HS-5 (cell line): ENCODE measurements at places on chromosomes 4 and X.

DNA sequence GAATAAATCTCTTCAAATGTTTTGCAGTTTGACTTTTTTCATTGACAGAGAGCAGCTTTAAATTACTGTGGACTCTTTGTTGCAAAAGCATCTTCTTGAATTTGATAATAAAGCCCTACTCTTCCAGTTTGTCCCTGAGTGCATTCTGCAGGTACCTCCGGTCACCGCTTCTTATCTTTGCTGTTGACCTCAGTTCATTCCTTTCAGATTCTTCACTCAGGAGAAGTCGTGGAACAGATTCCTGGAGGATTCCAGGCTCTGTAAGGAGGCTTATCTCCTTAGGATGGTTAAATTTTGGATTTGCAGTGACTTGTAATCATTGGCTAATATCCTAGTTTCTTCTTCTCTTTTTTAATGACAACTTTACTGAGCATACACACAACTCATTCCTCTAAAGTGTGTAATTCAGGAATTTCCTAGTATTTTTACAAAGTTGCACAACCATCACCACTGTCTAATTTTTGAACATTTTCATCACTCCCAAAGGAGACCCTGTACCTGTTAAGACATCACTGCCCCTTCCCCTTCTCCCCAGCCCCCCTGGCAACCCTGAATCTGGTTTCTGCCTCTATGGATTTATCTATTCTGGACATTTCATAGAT lies 22.0 kb downstream of the TBL1X start:
- DNase-seq, result no peak

DNA sequence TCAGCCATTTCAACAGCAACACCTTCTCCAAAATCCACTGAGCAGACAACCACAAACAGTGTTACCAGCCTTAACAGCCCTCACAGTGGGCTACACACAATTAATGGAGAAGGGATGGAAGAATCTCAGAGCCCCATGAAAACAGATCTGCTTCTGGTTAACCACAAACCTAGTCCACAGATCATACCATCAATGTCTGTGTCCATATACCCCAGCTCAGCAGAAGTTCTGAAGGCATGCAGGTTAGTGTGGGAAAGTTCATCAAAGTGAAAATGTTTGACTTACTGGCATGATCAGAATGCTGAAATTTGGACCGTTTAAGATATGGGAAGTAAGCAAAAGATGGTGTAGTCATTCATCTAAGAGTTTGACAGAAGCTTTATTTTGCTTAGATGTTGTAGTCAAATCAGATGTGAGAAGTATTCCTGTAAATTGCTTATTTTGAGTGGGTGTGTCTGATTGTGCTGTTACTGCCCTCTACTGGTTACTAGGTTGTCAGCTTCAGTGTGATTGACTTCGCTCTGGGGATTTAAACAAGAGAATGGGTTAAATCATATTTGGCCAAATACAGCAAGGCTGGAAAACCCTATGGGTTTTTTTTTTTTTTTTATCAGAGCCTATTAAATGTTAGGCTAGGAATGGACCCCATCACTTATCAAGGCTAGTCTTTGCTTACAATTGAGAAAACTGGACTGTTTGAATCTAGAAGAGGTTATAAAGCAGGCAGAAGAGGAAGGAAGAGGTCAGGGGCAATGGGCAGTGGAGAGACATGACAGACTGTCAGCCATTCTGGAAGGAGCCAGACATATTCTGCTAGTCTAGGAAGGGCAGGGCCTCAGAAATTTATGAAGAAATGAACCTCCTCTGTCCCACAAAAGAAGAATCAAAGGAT lies 130.3 kb downstream of the DIPK2B start:
- DNase-seq, result peak; percentile 5

GRCh38 chr4:74083546-74083945 lies 15.4 kb downstream of the CXCL2 start:
- no peak for DNase-seq

DNA sequence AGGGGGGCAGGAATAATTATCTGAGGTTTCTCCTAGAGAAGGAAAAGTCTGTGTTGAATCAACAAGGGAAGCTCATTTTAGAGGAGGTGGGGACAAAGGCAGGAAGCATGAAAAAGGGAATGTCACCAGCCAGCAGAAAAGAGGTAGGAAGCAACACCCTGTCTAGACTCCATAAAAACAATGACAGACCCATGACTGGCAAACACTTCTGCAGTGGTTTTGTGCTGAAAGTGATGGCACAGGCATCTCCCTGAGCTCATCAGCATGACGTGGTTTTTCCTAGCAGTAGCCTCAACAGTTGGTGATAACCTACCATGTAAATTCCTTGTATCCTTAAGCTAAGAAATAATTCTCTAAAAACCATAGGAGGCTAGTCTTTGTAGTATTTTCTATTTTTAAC lies 110.7 kb upstream of the GALNT7 start:
- no peak for DNase-seq

GRCh38 chr4:153021276-153021675 lies 85.2 kb downstream of the FHDC1 start:
- no peak for DNase-seq

DNA sequence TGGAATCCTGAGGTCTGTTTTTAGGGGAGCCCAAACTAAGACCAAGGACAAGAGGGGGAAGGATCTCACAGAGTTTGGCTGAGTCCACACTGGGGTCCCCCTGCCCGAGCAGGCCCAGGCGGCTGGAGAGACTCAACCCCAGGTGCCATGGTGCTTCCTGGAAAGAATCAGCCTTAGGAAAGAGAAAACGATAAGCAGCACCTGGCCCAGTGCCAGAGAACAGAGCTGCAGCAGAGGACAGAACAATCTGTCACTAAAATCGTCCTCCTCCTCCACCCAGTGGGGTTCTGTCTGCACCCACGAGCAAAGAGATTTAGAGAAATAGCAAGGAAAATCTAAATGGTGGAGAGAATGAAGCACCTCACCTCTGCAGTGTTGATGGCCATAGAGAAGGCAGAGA lies 470.5 kb downstream of the BCOR start:
- DNase-seq, result no peak

GRCh38 chrX:30610026-30610425 lies 32.5 kb upstream of the TASL start:
- no peak for DNase-seq

GRCh38 chr4:164204434-164204833 lies 549.5 kb upstream of the SMIM31 start:
- peak; percentile 90 for DNase-seq

GRCh38 chr4:69877453-69877852 lies 17.5 kb upstream of the SULT1E1 start:
- DNase-seq, result no peak

- DNase-seq, result no peak
Measured at GRCh38 chr4:52911684-52912294, 49.7 kb downstream of the RASL11B start.

DNA sequence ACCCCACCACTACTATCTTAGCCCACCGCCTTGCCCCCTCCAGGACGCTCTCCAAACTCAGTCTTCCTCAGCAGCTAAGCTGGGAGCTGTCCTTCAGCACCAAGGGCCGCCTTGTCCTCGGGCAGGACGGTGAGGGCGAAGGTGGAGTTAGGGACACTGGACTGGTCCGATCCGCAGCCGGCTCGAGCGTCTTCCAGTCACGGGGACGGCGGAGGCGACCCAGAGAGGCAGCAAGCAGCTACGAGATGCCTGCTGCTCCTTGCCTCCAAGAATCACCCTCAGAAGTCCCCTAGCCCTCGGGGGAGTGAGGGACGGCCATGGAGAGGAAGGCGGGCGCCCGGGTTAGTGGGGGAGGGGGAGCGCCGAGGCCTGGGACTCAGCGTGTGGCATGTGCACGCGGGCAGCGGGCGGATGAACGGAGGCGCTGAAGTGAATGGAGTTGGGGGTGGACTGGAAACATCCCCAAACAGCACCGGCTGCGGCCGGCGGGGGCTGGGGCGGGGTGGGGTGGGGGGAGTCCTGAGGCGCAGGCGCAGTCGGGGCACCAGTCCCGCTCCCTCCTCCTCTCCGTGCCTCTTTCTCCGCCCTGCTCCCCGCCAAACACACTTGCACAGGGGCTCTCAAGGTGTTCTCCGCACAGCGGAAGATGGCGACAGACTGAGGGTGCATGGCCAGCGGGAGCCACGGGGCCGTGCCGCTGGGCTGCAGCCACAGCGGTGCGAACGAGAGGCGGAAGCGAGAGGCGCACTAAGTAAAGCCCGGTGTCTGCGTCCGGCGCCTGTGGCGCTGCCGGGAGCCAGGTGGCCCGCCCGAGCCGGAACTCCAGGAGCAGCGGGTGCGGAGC lies at the start of gene NALF2:
Gene NALF2, plus strand, starts transcription at position 545 of the 844 bp plus-strand sequence. CDS start 957 bp downstream, outside the sequence.
- peak; percentile 13 for DNase-seq

- no peak for DNase-seq
Measured at GRCh38 chr4:149965206-149965605, 113.0 kb upstream of the DCLK2 start.
